ENCODE measurements at places on chromosomes 12 and 14.

- DNase-seq = no peak
Measured at GRCh38 chr12:28316049-28316448, 125.8 kb downstream of the CCDC91 start.

GRCh38 chr12:115213538-115214016, 529.6 kb upstream of the TBX3 start:
- no peak for DNase-seq

DNA sequence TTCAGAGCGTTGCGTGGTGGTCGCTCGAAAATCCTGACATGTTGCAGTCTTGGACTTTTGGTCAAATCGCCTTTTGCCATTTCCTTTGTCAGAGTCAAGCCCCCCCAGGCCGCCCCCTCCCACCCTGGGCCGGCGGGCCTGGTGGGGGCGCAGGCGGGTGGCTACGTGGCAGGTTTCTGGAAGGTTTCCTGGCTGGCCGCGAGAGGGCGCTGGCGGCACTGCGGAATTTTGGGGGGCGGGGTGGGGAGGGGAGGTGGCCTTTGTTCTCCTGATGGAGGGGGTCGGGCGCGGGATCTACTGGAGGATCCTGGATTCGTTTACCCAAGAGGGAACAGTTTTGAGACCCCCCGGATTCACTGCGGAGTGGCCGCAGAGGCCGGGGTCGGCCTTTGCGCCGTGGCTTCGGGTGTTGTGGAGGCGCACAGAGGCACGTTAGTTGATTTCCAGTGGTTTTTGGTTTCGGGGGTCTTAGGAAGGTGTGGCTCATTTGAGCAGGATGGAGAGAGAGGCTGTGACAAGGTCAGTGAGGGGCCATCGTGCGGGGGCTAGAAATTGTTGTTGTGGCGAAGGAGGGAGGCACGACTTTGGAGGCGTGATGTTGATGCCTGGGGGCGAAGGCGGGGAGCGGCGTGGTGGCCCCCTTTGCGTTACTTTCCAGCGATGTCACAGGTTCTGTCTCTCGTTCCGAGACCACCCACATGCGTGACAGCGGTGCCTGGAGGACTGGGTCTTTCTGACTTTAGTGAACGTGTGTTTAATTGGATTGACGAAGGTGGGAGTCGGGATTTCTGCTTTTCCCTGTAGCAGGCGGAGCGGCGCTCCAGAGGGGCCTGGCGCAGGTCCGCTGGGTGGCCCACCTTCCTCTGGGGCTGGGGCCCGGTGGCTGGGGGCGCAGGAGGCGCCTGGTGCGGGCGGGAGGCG, 1.4 kb downstream of the MEG3 start:
- DNase-seq = no peak

- DNase-seq = no peak
Measured at GRCh38 chr14:89427426-89428172, 10.6 kb upstream of the FOXN3 start.

- no peak for DNase-seq
Measured at GRCh38 chr12:106118-106591, 39.6 kb downstream of the IQSEC3 start.

DNA sequence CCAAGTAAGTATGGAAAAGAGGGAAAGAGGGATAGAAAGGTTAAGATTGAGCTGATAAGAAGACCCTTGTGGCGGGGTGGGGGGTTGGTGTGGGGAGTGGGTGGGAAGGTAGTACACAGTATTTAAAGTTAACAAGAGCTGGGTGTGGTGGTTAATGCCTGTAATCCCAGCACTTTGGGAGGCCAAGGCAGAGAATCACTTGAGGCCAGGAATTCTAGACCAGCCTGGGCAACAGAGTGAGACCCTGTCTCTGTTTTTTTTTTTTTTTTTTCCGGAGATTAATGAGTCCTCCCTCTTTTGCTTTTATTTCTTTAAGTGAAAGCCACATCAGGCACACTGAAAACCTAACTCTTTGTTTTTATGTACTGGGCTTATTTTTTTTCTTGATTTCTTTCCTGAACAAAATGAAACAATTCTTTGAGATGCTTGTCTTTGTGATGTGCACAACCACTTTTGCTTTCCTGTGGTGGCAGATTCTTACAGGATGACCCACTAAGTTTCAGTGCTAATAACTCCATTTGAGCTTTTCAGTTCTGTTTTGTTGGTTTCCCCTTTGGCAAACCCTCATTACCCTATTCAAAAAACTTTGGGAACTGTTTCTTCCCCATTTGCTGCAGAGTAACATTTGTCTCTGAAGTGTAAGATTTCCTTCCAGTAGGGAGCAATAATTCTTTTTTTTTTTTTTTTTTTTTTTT, 54.8 kb downstream of the WNK1 start:
- DNase-seq = no peak

- no peak for DNase-seq
Measured at GRCh38 chr12:14239935-14240872, 125.3 kb upstream of the ATF7IP start.

- DNase-seq = no peak
Measured at GRCh38 chr14:103762036-103762435, 46.4 kb downstream of the ZFYVE21 start.

DNA sequence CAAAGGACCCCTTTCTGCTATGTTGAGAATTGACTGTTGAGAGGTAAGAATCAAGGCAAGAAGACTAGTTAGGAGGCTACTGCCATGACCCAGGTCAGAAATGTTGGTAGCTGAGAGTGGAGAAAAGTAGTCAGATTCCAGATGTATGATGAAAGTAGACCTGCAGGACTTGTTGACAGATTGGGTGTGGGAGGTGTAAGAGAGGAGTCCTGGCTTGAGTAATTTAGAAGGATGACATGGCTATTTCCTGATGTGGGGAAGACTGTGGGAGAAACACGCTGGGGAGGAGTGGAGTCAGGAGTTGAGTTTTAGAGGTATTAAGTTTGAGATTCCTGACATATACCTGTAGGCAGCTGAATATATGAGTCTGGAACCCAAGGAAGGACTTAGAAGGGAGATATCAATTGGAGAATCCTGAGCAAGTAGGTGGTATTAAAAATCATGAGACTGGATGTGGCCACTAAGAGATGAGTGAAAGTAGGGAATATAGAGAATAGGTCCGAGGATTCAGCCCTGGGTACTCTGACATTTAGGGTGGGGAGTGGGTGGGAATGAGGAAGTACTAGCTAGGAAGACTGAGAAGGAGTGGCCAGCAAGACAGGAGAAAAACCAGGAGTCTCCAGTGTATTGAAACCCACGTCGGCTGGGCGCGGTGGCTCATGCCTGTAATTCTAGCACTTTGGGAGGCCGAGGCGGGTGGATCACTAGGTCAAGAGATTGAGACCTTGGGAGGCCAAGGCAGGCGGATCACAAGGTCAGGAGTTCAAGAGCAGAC, 12.6 kb upstream of the DDX47 start:
- no peak for DNase-seq

DNA sequence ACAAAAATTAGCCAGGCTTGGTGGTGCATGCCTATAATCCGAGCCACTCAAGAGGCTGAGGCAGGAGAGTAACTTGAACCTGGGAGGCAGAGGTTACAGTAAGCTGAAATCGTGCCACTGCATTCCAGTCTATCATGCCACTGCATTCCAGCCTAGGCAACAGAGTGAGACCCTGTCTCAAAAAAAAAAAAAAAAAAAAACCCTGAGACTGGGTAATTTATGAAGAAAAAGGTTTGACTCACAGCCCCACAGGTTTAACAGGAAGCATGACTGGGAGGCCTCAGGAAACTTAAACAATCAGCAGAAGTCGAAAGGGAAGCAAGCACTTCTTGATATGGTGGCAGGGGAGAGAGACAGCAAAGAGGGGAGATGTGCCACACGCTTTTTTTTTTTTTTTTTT, 123.2 kb downstream of the GXYLT1 start:
- no peak for DNase-seq

DNA sequence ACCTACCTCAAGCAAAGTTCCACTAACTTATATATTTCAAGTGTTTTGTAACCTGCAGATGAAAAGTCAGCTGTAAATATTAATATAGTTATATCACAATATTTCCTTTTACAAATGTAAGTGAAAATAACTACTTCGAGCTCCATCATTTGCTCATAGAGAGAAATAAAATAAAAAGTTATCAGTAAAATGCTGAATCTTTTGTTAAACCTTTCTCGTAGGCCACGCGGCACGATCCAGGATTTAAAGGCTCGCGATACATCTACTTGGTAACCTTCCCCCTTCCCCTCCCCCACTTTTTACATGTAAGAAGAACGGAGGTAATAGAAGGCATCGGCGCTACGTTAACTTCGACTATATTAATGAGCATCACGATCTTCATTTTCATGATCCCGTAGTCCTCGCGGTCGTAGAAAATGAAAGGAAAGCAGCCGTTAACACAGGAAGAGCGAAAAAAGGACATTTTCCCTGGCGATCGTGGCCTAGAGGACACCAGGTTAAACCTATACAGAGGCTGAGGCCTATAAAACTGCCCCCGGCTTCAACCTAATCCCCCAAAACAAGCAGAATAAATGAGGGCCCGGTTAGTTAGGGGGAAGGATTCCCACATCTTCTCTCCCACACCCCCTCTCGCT, 508 bp downstream of the HNRNPC start:
- no peak for DNase-seq

GRCh38 chr14:44803239-44803905, 158.4 kb downstream of the KLHL28 start:
- no peak for DNase-seq

DNA sequence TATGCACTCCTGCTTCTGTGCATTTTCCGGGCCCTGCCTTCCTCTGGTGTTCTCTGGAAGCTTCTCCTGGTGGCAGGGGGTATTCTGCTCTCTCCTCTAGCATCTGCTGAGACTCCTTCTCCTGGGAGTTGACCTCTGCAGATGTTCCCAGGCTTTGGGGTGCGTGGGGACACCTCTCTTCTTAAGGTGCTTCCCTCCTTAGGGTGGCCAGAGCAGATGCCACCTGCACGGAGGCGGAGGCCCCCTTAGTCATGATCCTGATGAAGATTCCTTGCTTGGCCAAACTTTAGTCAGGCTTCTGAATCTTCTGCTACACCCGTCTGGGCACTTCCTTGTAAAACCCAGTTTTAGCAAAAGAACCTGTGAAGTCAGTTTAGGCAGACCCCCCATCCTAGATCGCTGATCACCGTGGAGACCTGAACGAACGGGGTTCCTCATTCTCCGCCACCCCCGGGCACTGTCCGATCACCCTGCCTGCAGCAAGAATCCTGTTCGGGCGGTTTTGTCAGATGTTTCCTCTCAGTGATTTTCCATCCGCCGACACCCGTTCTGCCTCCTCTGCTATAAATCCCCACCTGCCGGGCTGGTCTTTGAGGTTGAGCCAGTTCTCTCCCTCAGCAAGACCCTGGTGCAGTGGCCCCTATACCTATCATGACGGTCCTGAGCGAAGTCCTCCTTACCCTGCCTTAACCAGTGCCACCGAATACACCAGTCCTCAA, 111.9 kb downstream of the CALM1 start:
- no peak for DNase-seq

DNA sequence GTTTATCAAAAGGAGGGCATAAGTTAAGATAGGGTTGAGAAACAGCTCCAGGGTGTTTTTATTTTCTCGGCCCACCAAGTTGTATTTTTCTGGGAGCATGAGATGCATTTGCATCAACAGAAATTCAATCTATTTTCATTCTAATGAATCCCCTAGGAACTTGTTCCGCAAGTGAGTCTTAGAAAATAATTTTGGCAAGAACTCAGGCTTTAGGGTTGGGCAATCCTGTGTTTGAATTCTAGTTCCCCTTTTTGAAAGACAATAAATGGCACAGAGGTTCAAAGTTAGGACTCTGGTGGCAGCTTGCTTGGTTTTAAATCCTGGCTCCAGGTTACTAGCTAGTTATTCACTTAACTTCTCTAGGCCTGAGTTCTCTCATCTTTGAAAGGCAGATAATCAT, 23.7 kb downstream of the SLC5A8 start:
- DNase-seq = no peak

DNA sequence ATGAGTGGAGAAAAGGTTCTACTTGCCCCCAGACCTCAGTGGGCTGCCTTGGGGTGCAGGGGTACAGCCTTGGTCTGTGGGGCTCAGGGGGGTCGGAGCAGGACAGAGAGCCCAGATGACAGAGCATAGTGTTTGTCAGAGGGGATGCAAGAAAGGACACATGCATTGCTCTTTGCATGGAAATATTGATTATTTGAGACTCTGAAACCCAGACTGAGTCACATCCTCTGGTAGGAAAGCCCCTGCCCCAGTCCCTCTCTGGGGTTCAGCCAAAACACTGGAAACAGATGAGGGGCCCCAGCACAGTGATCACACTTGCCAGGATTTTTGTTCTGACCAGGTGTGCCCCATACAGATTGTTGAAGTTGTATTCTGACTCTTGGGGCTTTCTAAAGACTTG, 1094.4 kb downstream of the BCL11B start:
- no peak for DNase-seq

DNA sequence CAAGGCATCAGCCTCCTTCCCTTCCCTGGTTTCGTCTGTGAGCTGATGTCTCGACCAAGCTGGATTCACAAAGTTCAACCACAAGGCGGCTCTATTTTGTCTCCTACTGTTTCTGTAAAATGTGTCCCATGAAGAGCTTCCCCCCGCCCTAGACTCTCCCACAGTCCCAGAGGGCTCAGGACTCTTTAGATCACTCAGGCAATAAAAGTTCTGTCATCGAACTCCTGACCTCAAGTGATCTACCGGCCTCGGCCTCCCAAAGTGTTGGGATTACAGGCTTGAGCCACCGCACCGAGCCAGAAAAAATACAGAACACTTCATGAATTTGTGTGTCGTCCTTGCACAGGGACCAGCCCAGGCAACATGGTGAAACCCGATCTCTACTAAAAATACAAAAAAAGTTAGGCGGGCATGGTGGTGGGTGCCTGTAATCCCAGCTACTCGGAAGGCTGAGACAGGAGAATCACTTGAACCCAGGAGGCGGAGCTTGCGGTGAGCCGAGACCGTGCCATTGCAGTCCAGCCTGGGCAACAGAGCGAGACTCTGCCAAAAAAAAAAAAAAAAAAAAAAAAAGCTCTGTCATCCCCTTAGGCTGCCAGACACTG, 149.4 kb downstream of the BCL11B start:
- no peak for DNase-seq

DNA sequence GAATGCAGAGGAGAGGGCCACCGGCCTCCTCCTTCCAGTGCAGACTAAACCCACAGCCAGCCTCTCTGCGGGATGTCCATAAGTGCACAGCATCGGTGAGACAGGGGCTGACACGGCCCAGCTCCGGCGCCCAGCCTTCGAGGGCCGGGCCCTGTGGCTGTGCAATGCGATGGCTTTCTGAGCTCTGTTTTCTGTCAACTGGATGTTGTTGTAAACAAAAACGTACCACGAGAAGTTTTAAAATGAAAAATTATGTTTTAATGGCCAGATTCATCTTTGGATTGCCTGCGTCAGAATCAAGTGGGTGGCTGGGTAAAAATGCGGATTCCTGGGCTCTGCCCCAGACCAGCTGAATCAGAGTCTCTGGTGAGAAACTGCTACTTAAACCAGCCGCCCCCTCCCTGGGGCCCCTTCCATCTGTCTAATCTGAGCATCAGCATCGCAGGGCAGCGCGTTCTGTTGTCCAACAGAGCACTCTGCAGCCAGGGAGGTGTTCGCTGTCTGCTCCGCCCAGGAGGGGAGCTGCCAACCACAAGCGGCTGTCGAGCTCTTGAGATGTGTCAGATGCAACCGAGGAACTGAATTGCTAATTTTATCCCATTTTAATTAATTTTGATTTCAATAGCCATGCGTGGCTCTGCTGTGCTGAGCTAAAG, 133.4 kb downstream of the RFLNA start:
- no peak for DNase-seq

Data from stimulated activated CD4-positive, alpha-beta T cell treated with anti-CD3 and anti-CD28 coated beads, Interleukin-2, amount 100 ng/mL, for 48 hours (primary cell).